Stimulated activated CD4-positive, alpha-beta T cell treated with anti-CD3 and anti-CD28 coated beads, TNF-alpha, amount 100 ng/mL, for 4 hours (primary cell): ENCODE measurements at places on chromosomes 1 and 21.

DNA sequence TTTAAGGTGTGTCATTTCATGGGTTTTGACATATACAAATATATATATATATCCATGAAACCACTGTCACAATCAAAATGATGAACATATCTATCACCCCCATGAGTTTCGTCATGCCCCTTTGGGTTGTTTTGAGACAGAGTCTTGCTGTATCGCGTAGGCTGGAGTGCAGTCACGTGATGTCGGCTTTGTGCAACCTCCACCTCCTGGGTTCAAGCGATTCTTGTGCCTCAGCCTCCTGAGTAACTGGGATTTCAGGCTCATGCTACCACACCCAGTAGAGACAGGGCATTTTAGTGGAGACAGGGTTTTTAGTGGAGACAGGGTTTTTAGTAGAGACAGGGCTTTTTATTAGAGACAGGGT lies 8.0 kb downstream of the HJV start:
- no peak for DNase-seq

DNA sequence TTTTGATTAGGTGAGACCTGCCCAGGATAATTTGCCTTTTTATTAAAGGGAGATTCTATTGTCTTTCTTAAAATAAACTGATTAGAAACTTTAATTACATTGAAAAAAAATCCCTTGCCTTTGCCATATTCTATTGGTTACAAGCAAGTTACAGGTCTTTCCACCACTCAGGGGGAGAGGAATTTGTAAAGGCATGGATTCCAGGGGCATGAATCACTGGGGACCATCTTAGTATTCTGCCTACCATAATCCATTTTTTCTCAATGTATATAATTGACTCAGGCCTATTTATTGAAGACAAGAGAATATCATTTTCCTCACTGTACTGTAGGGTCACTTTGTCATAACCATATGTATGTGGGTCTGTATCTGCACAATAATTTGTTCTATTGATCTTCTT lies 124.3 kb upstream of the PDE4B start:
- no peak for DNase-seq

DNA sequence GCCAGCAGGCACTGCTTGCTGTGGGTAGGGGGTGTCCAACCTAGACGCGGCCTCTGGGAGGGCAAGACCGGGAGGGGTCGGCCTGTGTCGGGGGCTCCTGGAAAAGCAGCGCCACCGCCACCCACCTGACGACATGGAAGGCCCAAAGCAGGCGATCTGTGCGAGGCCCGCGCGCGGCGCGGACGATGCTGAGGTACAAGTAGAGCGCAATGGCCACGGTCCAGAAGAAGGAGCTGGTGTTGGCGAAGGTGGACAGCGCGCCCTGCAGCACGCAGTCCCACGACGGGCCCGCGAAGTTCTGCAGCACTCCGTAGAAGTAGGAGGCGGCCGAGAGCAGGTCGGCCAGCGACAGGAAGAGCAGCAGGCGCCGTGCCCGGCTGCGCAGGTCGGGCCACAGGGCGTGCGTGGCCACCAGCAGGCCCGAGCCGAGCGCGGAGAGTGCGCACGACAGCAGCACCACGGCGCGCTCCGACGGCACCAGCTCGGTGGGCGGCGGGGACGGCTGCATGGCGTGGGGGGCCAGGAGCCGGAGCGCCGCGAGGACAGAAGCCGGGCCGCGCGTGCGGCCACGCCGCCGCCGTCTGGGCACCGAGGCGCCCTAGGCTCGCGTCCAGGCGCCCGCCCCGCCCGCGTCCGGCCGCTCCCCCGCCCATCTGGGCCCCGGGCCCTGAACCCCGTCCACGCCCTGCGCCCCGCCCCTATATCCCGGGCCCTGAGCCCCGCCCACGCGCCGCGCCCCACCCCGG lies at the start of gene GPR157:
TSS of gene GPR157 (minus strand) at position 583 of the 746 bp plus-strand sequence. CDS start at position 508, 75 bp downstream.
- DNase-seq: peak; percentile 72

- DNase-seq: no peak
Measured at GRCh38 chr21:35991131-35991530, 69.2 kb downstream of the SETD4 start.

DNA sequence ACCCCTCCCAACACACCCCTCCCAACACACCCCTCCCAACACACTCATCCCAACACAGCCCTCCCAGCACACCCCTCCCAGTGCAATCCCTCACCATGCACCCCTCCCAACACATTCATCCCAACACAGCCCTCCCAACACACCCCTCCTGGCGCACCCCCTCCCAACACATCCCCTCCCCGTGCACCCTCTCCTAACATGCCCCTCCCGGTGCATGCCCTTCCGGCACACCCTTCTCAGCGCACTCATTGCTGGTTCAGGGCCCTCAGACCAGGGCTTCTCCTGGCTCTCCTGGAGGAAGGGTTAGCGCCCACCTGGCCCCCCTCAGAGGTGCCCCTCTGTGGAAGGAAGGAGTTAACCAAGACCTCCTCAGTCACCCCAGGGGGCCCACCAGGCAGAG lies 74.5 kb upstream of the ARHGEF16 start:
- no peak for DNase-seq

DNA sequence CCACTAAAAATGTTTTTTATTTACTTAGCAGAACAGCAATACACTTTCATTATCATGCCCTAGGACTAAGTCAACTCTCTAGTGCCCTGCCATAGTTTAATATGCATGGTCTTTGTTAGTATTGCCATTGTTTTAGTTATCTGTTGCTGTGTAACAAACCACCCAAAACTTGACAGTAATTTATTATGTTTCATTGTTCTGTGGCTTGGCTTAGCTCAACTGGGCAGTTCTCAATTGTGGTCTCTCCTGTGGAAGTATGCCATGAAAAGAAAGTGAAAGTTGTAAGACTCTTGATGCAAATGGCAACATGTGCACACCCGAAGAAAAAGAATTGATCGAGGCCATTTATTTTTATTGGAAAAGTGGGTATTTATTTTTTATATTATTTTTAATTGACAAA lies 206.3 kb upstream of the KCTD3 start:
- no peak for DNase-seq

DNA sequence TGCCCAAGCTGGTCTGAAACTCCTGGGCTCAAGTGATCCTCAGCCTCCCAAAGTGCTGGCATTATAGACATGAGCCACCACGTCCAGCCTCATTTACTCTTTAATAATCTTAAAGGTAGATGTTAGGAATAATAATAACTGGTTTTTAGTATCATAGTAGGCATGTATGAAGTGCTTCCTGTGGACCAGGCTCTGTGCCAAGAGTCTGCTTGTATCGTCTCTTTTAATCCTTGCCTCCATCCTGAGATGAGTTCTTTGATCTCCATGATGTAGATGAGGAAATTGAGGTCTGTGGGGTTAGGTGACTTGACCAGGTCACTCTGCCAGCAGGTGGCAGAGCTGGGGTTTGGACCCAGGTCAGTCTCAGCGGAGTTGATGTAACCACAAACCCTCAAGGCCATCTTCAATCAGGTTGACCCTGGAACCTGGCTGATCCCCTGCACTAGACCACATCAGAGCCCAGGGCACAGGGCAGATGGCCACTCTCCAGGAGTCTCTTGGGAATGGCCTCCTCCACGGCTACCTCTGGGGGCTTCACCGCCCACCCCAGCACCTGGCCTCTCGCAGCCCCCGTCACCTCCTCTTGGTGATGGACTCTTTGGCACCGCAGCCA lies 11.3 kb downstream of the EFHD2 start:
- DNase-seq: no peak

DNA sequence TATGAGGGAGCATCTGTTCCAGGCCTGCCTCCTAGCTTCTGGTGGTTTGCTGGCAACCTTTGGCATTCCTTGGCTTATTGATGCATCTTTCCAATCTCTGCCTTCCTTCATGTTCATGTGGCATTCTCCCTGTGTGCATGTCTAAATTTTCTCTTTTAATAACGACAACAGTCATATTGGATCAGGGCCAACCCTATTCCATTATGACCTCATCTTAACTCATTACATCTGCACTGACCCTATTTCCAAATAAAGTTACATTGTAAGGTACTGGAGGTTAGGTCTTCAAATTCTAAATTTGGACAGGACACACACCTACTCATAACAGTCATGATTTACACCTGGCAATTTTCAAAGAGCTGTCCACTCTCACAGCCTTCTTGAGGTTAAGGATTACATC lies 117.2 kb upstream of the FGGY start:
- no peak for DNase-seq

GRCh38 chr1:243718893-243719292 lies 131.2 kb downstream of the AKT3 start:
- DNase-seq: no peak

GRCh38 chr1:241332037-241332409 lies 25.0 kb downstream of the RGS7 start:
- DNase-seq: no peak

DNA sequence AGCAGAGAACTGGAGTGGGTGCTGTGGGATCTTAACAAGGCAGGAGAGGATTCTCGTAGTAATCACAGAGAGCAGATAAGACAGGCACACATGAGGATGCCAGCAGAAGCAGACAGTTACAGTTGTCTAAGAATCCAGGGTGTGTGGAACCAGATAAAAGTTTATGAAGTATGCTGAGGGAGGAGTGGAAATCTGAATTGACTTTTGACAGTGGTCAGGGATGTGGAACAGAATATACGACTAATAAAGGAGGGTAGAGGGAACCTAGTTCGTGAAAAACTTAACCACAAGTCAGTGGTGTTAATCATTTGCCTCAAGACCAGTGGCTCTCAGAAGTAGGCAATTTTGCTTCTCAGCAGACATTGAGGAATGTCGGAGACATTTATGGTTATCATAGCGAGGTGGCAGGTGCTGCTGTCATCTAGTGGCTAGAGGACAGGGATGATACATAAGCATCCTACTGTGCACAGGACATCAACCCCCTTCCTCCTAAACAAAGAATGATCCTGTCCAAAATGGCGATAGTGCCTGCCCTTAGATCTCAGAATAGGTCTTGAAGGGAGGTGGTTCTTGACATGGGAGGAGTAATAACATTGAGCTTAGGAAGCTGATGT lies 3.0 kb downstream of the LRRC8D start:
- DNase-seq: no peak

GRCh38 chr1:114263343-114263742 lies 109.7 kb upstream of the SYT6 start:
- no peak for DNase-seq

DNA sequence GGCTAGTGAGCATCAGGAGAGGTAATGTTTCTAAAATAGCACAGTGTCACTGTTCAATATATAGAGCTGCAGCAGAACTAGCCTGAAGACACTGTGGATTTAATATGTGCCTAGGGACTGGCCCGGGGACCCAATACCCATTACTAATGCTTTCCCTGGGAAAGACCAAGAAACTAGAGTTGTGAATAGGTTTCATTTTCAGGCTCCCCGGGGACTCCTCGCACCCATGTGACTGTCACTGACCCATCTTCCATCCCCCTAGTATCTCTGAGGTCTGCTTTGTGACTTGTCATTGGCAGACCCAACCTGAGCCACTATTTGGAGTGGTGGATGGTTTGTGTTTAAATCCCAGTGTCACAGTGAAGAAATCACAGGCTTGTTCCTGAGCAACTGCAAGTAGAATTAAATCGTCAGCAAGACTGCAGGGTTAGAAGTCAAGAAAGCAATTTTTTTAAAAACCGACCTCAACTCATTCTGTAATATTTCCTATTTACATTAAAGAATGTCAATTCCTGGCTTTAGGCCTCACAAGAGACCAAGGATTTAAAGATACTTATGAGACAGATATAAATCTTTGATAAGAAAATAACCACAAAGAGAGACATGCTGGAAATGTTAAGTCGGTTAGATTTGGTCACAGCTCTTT lies 130.0 kb upstream of the TNR start:
- DNase-seq: no peak

GRCh38 chr1:203268901-203269653 lies 36.2 kb upstream of the BTG2 start:
- no peak for DNase-seq

DNA sequence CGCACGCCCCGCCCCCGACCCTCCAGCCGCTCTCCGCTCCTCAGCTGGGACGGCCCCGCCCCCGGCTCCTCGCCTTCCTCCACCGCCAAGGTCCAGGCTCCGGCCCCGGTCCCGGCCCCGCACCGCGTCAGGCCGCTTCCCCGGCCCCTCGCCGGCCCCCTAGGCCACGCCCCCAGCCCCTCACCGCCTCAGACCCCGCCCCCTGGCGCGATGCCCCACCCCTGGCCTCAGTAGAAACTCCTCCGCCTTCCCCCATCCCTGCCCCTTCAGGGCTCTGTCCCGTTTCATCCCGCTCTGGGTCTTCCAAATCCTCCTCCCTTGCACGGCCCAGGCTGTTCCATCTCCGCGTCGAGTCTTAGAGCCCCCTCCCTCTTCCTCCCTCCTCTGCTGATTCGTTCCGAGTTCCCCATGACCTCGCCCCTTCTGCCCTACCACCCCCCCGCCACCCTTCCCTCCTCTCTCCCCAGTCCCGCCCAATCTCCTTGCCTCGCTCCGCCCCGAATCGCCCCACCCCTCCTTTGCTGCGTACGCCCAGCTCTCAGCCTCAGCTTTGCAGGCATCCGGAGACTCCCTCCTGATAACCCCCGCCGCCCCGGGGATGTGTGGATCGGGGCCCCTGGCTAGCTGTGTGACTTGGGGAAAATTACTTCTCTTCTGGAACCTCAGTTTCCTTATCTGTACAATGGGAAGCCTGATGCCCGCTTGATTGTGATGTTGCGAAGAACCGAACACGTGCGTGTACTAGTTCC lies 448 bp upstream of the ASAP3 start:
- peak; percentile 86 for DNase-seq

- no peak for DNase-seq
Measured at GRCh38 chr1:43954036-43954435, 7.3 kb downstream of the IPO13 start.

- no peak for DNase-seq
Measured at GRCh38 chr1:153397051-153397923, 6.4 kb upstream of the S100A8 start.

DNA sequence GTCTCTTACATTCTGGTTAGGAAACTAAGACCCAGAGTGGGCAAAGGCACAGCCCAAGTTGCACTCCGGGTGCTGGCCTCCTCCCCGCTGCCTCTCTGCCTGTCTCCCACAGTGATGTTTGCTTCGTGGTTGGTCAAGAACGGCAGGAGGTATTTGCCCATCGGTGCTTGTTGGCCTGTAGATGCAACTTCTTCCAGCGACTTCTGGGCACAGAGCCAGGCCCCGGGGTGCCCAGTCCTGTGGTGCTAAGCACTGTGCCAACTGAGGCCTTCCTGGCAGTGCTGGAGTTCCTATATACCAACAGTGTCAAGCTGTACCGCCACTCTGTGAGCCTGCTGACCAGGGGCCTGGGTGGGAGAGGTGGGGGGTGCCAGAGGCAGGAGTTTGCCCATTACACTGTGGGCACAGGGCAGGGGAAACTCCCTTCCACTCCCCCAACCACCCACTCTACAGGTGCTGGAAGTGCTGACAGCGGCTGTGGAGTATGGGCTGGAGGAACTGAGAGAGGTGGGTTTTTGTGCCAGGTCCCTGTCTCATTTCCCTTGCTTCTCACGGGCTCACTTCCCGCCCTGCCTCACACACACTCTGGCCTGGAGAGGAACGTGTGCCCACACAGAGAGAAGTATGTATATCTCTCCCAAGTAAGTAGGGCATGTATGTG lies 1.9 kb downstream of the BTBD19 start:
- no peak for DNase-seq
